Stimulated activated CD8-positive, alpha-beta memory T cell treated with anti-CD3 and anti-CD28 coated beads, Interleukin-4, amount 100 ng/mL, for 1 hour (primary cell): ENCODE measurements at places on chromosomes 6 and 20.

DNA sequence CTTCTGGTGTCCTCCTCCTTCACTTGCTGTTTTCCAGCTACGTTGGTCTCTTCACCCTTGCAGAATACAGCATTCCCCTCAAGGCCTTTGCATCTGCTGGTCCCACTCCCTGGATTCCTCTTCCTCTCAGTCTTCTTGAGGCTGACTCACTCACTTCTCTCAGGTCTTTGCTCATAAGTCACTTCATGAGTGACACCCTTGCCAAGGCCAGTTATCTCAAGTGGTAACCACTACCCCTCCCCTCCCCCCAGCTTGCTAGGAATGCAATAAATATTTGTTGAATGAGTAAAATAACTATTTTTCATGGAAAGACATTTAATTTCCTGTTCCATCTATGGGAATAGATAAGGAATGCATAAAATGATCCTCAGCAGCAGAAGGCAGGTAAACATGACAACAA is 131.7 kb downstream of the PLCB4 start:
- no peak for DNase-seq

DNA sequence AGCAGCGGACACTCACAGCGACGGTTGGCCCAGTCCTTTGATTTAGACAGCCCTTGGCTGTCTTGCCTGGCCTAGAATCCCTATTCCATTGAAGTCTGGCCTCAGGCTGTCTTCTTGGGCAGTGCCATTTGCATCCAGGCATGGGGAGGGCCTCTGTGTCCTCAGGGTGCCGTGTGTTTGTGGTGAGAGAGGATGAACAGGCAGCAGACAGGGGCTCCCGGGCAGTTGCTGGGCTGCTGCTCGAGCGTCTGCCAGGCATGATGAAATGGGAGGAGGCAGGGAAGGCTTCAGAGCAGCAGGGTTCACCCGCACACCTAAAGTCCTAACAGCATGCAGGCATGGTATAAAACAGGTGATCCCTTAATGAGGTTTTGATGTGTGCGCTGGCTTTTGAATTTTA is 126.9 kb downstream of the SOBP start:
- DNase-seq, result no peak

- DNase-seq, result no peak
These were observed 98.0 kb downstream of the FNDC1 start for GRCh38 chr6:159267165-159267564.

- DNase-seq, result no peak
These were observed 74.1 kb downstream of the TXNDC5 start for GRCh38 chr6:7836371-7837026.

DNA sequence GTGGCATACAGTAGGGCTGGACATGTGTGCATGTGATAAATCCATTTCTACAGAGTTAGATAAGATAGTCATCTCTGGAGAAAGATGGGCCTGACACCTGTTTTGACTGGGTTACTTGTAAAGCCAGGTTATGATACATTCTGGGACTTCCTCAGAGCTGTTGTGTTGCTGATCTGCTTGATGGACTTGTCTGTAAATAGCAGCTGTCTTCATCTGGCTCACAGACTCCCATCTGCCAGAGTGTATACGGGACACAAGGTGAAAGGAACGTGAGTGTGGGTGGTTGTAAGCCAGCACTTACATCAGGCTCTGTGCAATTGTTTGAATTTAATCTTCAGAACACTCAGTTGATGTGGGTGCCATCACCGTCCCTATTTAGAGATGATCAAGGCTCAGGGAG is 49.8 kb downstream of the ZDHHC14 start:
- DNase-seq, result no peak

GRCh38 chr20:1397710-1398109 is 4.9 kb upstream of the FKBP1A start:
- DNase-seq, result no peak

DNA sequence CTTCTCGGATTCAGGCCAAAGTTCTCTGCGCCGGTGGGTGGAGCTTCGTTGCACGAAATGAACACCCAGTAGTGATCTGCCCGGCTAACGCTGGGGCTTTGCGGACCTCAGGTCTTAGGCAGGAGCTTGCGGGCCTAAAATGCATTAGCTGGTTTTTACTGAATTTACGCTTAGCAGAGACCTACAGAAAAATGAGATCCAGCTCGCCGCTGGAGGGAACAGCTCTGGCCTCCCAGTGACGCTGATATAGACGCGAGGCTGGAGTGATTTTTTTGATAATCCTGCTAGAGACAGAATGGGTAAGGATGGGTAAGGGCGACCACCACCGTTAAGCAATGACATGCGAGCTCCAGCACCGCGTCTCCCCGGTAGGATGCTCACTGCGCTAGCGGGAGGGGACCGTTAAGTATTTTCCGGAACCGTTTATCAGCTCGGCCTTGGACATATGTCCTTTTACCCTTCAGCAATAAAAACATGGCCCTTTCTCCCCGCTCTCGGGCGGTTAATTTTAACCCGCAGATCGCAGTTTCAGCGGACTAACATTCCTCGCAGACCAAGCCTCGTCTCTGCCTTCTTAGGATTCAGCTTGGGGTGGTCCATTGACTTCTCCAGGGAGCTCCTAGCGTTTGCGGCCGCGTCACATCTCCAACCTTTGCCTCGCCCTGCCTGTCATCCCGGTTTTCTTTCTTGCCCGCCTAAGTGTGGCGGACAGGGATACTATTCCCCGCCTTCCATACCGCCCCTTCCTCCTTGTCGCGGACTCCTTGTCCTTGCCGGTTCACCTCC is 109.3 kb downstream of the GPX5 start:
- no peak for DNase-seq

DNA sequence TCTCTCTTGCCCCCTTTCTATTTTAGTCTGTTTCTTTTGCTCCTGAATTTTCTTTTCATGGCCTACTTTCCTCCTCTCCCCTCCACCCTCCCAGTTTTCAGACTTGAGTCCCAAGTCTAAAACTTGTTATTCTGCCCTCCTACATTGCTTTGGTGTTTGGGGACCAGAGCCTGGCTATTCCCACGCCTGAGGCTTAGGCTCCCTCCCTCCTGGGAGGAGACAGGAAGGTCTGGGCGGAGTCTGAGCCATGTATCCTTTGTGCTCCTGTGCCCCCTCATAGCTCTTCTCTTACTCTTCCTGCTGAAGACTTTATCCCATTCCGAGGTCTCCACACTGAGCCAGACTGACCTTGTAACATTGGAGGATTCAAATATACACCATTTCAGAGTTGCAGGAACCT is 69.5 kb downstream of the DAAM2 start:
- DNase-seq, result no peak

GRCh38 chr6:3744211-3744900 is 7.2 kb downstream of the PXDC1 start:
- DNase-seq, result no peak

- DNase-seq, result no peak
These were observed 3.8 kb downstream of the DEK start for GRCh38 chr6:18260448-18261106.

DNA sequence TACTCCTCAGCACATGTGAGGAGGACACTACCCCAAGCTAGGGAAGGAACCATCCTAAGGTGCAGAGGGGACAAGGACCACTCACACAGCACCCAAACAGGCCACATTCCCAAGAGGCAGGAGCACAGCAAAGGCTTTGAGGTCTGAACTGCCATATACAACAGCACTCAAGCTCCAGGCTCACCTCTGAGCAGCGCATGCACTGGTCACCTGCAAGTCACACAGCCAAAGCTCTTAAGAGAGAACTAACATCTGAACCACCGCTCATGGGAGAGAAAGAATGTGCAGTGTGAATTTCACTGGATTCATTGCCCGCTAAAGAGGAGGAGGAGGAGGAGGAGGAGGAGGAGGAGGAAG is 31.0 kb downstream of the NPEPL1 start:
- no peak for DNase-seq

DNA sequence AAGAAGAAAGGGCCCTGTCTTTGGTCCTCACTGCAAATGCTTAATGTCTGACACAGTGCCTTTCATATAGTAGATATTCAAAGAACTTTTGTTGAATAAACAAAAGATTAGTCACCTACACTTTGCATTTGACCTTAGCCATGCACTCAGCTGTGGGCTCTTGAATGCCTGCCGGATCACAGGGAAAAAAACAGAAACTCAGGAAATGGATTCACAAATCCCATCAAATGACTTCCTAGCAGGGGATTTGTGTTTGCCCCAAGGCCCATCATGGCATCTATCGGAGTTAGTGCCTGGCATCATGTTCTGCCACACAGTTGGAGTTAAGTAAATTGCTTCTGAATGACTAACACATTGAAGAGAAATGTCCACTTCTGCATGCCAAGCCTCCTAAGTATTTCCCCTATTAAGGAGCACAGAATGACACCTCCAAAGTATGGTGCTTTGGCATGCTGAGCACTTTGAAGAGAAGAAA is 72.3 kb upstream of the DST start:
- no peak for DNase-seq

DNA sequence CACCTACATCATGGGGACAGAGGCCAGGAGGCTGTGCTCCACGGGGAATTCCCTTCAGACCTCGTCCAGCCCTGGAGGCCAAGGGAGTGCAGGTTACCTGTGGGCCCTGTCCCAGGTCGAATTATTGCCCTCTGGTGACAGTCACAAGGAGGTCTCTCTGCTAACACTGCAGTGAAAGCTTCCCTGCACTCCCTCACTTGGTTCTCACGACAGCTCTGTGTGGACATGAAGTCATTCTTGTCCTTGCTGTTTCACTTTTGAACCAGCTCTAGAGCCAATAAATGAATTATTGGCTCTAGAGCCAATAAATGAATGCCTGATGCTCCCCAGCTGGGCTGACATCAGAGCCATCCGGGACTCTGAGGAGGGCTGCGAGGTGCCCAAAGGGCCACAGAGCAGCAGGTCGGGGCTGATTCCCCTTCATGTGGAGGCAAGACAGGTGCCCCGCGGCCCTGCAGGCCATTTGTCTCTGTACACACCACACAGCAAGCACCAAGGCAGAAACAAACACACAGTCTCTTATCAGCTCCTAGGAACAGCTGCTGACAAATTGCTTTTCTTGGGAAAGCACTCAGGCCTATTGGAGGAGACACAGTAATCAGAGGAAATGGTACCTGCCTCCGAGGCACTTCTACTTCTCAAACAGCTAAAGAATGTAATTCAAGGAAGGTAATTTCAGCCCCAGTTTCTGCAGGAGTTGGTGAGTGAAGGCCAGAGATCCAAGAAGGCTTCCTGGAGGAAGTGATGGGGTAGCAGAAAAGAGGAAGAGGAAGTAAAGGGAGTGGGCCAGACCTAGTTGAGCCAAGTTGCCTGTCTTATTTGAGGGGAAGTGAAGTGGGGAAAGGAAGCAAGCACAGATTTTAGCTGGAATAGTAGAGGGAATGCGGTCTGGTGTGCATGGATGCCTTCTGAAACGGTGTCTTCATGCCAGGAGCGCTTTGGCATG is 27.5 kb upstream of the TBXT start:
- DNase-seq, result no peak

GRCh38 chr20:19918965-19919329 is 98.2 kb upstream of the NAA20 start:
- DNase-seq, result no peak

- DNase-seq, result no peak
These were observed 237.7 kb downstream of the HIVEP2 start for GRCh38 chr6:142707255-142707654.

DNA sequence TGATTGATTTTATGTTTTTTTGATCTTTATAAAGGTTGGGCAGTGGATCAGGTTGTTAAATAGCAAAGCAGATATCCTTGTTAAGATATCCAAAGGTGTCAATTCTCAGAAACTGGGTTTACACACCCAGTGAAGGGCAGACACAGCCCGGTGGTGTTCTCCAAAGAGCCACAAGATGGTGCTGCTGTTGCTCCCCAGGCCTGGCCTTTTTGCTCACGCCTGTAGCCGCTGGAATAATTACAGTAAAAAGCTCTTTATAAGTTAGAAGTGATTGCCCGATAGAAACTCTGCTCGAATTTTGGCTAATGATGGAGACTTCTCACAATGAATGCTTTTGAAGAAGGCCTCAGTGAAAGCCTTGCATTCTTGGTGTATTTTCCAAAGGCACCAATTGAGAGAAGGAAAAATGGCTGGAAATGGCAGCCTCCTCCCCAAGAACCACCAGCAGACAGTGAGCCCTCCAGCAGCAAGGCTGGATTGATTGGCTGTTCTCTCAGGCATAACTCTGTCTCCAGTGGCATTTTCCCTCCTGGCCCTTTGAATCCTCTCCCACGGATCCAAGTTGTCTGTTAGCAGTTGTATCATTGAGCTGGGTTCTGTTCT is 120.5 kb upstream of the CHD6 start:
- DNase-seq, result no peak

DNA sequence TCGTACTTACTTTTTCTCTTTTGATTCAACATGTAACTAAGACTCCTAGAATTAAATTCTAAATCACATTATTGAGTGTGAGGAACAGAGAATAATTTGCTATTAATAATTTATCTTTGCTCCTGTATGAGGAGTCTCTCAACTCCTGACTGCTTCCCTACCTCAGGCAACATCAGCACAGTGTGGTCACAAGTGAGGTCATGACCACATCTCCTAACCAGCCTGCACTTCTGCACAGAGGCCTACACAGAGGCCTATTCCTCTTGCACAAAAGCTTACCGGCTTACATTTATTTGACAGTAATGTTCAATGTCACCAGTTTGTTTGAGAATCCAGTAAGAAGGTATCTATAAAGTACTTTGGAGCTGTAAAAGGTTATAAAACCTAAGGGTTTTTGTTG is 637.4 kb upstream of the MARCKS start:
- DNase-seq, result no peak

GRCh38 chr6:128710315-128710714 is 172.6 kb upstream of the LAMA2 start:
- DNase-seq, result no peak

- DNase-seq, result no peak
These were observed 89.6 kb upstream of the HMGCLL1 start for GRCh38 chr6:55668591-55668990.

GRCh38 chr20:45993197-45993951 is 15.3 kb upstream of the MMP9 start:
- DNase-seq, result no peak

DNA sequence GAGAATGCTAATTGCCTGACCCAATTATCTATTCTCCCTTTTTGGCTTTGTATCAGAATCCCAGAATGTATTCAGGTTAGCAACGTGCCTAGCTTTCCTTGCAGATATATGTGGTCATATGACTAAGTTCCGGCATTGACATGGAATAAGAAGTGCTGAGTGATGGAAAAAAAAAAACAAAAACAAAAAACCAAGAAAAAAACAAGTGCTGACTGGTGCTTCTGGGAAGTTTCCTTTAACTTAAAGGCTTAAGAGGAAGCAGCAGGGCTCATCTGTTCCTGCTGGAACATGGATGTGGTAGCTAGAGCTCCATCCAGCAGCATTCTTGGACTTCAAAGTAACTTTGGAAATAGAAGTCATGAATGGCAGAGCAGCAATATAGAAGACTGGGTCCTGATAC is 10.4 kb upstream of the RPF2 start:
- DNase-seq, result no peak

- no peak for DNase-seq
These were observed 18.5 kb downstream of the FRMD1 start for GRCh38 chr6:168060521-168060931.

- no peak for DNase-seq
These were observed 66.0 kb downstream of the ARHGAP18 start for GRCh38 chr6:129643968-129644367.

DNA sequence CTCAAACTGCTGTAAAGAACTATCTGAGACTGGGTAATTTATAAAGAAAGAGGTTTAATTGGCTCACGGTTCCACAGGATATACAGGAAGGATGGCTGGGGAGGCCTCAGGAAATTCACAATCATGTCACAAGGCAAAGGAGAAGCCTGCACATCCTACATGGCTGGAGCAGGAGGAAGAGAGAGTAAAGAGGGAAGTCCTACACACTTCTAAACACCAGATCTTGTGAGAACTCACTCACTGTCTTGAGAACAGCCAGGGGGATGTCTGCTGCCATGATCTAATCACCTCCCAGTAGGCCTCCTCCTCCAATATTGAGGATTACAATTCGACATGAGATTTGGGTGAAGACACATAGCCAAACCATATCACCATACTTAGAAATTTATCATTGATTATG is 1307.0 kb upstream of the GJE1 start:
- DNase-seq, result no peak
